ENCODE measurements at places on chromosomes 11 and 22.

- no peak for DNase-seq
These were observed 112.2 kb upstream of the RRM1 start for GRCh38 chr11:3982431-3982830.

DNA sequence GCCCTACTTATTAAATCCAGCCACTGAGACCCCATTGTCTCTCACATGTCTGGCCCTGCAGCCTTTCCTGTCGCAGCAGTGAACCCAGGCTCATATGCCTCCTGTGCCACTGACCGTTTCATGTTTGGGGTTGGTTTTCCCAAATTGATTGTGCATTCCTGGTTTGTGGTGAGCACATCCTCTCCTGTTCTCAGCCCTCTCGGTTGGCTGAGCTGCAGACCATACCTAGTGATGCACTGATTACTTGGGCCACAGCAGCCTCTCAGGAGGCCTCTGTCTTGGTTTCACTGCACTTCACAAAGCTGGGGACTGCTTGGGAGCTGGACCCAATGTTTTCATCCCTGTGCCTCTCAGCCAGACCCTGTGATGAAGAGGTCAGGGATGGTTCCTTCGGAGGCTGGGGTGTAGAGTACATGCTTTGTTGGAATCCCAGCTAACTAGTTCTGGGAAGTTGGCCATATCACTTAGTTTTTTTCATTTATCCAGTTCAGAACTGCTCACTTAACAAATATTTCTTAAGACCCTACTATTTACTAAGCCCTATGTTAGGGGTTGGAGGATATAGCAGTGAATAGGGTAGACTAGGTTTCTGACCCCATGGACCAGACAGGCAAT is 30.9 kb downstream of the PARVA start:
- no peak for DNase-seq

DNA sequence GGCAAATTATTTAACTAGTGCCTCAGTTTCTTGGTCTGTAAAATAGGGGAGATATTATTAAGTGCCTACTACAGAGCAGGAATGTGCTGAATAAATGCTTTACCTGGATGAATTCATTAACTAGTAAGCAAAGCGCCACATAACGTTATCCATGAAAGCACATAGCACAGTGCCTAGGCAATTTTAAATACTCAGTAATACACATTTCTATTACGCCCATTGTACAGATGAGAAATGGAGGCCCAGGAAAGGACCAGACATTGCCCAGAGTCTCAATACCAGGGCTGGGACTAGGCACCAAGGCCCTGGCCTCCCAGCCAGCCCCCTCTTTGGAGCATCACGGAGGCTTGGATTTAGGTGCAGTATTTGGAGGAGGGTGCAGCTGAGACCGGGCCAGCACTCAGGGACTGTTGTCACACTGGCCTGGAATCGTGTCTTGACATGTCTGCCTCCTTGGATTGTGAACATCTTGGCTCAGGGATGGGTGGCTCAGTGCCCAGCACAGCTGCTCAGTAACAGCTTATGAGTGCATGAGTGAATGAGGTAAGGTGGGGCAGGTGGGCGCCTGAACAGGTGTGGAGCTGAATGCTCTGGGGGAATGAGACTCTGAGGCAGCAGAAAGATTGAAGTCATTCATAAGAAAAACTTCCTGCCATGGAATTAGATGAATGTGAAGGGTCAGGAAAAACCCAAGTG is 42.1 kb upstream of the TPBGL start:
- no peak for DNase-seq

- DNase-seq: no peak
These were observed 18.2 kb upstream of the C11orf96 start for GRCh38 chr11:43924112-43924855.

GRCh38 chr11:61603667-61604066 is 22.8 kb upstream of the SYT7 start:
- no peak for DNase-seq

DNA sequence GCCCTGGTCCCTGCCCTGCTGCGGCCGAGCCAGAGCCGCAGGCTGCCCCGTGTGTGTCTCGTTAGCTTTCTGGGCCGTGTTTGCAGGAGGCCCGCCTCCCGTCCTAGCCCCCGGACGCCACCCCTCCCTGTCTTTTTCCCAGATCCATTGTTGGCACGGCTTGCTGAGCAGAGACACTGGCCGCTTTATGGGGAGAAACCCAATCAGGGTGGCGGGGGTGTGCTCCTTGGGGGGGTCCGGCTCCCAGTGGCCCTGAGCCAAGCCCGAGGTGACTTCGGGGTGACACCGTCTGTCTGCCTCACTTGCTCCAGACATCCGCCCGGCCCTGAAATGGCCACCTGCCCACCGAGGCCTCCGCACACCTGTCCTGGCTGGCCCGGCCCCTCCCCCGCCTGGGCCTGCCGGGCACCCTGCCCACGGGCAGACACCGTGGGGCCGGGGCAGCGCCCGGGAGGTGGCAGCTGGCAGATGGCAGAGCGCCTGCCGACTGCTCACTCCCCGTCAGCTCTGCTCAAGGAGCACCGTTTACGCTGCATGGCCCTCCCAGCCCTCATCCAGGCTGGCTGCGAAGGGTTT is 43.1 kb upstream of the PPARA start:
- DNase-seq: no peak

- DNase-seq: no peak
These were observed 3.7 kb downstream of the RNH1 start for GRCh38 chr11:503179-503981.

GRCh38 chr22:36552289-36552688 is 23.3 kb upstream of the EIF3D start:
- DNase-seq: no peak

All from stimulated activated CD4-positive, alpha-beta T cell treated with anti-CD3 and anti-CD28 coated beads, Interleukin-4, amount 100 ng/mL, for 1 hour (primary cell).